Activated naive CD8-positive, alpha-beta T cell treated with anti-CD3 and anti-CD28 coated beads, Interleukin-2, amount 10 ng/mL, durations not matched to agents 7 days and 5 days (primary cell): ENCODE measurements at places on chromosomes 4 and X. TPM values are rescaled to one million over a fixed set of nuclear protein-coding genes. Genes with fewer than 3 reads are reported as not detected.

DNA sequence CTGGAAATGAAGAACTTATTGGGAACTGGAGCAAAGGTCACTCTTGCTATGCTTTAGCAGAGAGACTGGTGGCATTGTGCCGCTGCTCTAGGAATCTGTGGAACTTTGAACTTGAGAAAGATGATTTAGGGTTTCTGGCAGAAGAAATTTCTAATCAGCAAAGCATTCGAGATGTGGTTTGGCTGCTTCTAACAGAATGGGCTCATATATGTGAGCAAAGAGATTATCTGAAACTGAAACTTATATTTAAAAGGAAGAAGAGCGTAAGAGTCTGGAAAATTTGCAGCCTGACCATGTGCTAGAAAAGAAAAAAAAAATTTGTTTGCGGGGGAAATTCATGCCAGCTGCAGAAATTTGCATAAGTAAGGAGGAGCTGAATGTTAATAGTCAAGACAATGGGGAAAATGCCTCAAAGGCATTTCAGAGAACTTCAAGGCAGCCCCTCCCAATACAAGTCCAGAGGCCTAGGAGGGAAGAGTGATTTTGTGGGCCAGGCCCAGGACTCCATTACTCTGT is 35.9 kb upstream of the PAPSS1 start:
- no peak overlapping the region for H3K4me3 ChIP-seq
- H3K4me1 ChIP-seq = no peaks in the 10 kb centered on the region
- DNase-seq = no peak
- H3K27me3 ChIP-seq = peaks cover 26% of the 10 kb centered on the region
- no peaks in the 10 kb centered on the region for H3K36me3 ChIP-seq

DNA sequence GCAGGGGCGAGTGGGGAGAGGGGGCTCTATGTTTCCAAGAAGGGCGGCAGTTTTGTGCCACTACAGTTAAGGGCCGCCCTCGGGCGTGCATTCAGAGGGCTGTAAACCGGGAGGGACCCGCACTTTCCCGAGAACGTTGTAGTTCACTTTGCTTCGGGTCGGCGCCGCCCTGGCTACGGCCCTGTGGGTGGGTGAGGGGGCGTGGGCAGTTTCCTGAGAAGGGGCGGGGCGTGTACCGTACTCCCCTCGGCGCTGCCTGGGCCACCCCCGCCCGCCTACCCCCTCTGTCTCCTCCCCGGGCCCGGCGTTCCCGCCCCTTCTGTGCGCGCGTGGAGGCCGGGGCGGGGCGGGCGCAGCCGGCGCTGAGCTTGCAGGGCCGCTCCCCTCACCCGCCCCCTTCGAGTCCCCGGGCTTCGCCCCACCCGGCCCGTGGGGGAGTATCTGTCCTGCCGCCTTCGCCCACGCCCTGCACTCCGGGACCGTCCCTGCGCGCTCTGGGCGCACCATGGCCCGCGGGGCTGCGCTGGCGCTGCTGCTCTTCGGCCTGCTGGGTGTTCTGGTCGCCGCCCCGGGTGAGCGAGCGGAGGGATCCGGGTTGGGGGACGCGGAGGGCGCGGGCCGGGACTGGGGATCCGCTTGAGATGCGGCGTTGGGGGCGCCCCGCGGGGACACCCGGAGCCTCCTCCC is at the start of gene CD99:
TSS of gene CD99 (plus strand) at position 440 of the 687 bp plus-strand sequence. CDS start at position 506, 66 bp downstream.
- peak within 1 kb of the TSS; percentile 95 for H3K4me3 ChIP-seq
- no peaks in the 10 kb centered on the region for H3K27me3 ChIP-seq
- DNase-seq = peak; percentile 95

DNA sequence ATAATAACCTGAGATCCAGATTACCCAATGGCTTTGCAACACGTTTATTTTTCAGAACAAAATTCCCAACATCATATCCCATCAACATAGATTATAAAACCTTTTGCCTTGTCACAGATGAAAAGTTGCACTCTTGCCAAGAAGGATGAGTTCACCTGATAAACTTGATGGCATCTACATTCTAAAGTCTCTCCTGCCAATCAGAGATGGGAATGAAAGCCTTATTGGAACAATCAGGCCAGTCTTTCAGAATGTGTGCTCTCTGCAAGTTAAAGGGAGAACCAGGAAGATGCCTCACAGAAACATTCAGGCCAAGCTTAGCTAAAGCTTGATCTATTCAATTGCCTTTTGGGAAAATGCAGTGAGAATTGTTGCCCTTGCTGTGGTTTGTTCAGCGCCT is 1.3 kb downstream of the LPAR4 start:
- no peak for DNase-seq
- H3K27me3 ChIP-seq = no peaks in the 10 kb centered on the region
- no peaks in the 10 kb centered on the region for H3K4me1 ChIP-seq

- H3K27me3 ChIP-seq = no peaks in the 10 kb centered on the region
- no peak for DNase-seq
- H3K4me3 ChIP-seq = no peak overlapping the region
- no peaks in the 10 kb centered on the region for H3K4me1 ChIP-seq
- no peaks in the 10 kb centered on the region for H3K36me3 ChIP-seq
Observed at GRCh38 chr4:44988011-44988410, 261.7 kb upstream of the GNPDA2 start.

GRCh38 chr4:89898304-89898716 is 3.7 kb downstream of the MMRN1 start:
- no peak for DNase-seq
- H3K4me1 ChIP-seq = peaks cover 15% of the 10 kb centered on the region
- no peak overlapping the region for H3K27ac ChIP-seq
- H3K27me3 ChIP-seq = no peaks in the 10 kb centered on the region
- no peaks in the 10 kb centered on the region for H3K36me3 ChIP-seq

DNA sequence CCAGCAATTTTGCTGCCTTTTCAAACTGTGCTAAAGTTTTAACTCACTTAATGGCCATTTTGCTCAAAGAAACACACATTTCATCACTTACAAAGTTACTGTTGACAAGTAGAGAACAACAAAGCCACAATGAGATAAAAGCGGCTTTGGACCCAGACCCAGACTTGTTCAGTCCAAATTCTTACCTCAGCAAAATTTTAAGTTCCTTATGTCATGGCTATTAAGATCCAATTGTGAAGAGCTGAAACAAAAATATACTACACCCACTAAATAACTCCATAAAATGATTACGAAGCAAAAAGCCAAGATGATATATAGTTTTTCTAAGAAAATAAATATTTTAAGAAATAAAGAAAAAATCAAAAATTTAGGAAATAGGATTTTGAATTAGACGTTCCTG is 137.0 kb upstream of the INPP4B start:
- no peaks in the 10 kb centered on the region for H3K4me1 ChIP-seq
- no peak overlapping the region for H3K27ac ChIP-seq
- H3K4me3 ChIP-seq = no peak overlapping the region

GRCh38 chr4:177064729-177065394 is 244.8 kb upstream of the NEIL3 start:
- no peaks in the 10 kb centered on the region for H3K4me1 ChIP-seq
- H3K27ac ChIP-seq = no peak overlapping the region
- H3K4me3 ChIP-seq = no peak overlapping the region
- DNase-seq = no peak
- no peaks in the 10 kb centered on the region for H3K36me3 ChIP-seq
- H3K27me3 ChIP-seq = no peaks in the 10 kb centered on the region

- no peak overlapping the region for H3K27ac ChIP-seq
- no peaks in the 10 kb centered on the region for H3K36me3 ChIP-seq
- H3K4me3 ChIP-seq = no peak overlapping the region
- no peak for DNase-seq
- H3K27me3 ChIP-seq = no peaks in the 10 kb centered on the region
Observed at GRCh38 chrX:129230168-129230567, 293.1 kb downstream of the SMARCA1 start.

GRCh38 chr4:143234153-143234552 is 49.4 kb downstream of the USP38 start:
- H3K27ac ChIP-seq = no peak overlapping the region
- H3K27me3 ChIP-seq = peaks cover 5% of the 10 kb centered on the region
- H3K36me3 ChIP-seq = no peaks in the 10 kb centered on the region
- H3K4me1 ChIP-seq = no peaks in the 10 kb centered on the region
- no peak for DNase-seq

- H3K36me3 ChIP-seq = no peaks in the 10 kb centered on the region
- H3K4me1 ChIP-seq = no peaks in the 10 kb centered on the region
- H3K27me3 ChIP-seq = no peaks in the 10 kb centered on the region
- no peak overlapping the region for H3K27ac ChIP-seq
Observed at GRCh38 chrX:118373538-118373937, 27.6 kb downstream of the WDR44 start.

- DNase-seq = no peak
- no peaks in the 10 kb centered on the region for H3K36me3 ChIP-seq
- H3K4me3 ChIP-seq = no peak overlapping the region
- H3K27ac ChIP-seq = no peak overlapping the region
- no peaks in the 10 kb centered on the region for H3K4me1 ChIP-seq
- H3K27me3 ChIP-seq = no peaks in the 10 kb centered on the region
Observed at GRCh38 chr4:93407493-93408275, 420.9 kb upstream of the ATOH1 start.

DNA sequence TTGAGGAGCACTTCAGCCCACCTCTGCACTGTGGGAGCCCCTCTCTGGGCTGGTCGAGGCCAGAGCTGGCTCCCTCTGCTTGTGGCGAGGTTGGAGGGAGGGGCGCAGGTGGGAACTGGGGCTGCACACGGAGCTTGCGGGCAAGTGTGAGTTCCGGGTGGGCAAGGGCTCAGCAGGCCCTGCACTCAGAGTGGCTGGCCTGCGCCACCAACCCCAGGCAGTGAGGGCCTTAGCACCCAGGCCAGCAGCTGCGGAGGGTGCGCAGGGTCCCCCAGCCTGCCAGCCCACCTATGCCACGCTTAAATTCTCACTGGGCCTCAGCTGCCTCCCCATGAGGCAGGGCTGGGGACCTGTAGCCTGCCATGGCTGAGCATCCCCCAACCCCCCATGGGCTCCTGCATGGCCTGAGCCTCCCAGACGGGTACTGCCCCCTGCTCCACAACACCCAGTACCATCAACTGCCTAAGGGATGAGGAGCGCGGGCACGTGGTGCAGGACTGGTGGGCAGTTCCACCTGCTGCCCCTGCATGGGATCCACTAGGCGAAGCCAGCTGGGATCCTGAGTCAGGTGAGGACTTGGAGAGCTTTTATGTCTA is 110.9 kb downstream of the SLC39A8 start:
- H3K27me3 ChIP-seq = no peaks in the 10 kb centered on the region
- H3K27ac ChIP-seq = no peak overlapping the region
- DNase-seq = no peak
- no peaks in the 10 kb centered on the region for H3K4me1 ChIP-seq
- no peak overlapping the region for H3K4me3 ChIP-seq

- DNase-seq = no peak
- H3K4me1 ChIP-seq = no peaks in the 10 kb centered on the region
- no peaks in the 10 kb centered on the region for H3K36me3 ChIP-seq
- no peak overlapping the region for H3K4me3 ChIP-seq
- H3K27ac ChIP-seq = no peak overlapping the region
Observed at GRCh38 chrX:34140816-34141215, 8.7 kb upstream of the FAM47A start.

GRCh38 chrX:6291444-6291843 is 62.8 kb upstream of the NLGN4X start:
- H3K4me1 ChIP-seq = no peaks in the 10 kb centered on the region
- no peak for DNase-seq
- no peak overlapping the region for H3K4me3 ChIP-seq
- no peaks in the 10 kb centered on the region for H3K36me3 ChIP-seq
- no peaks in the 10 kb centered on the region for H3K27me3 ChIP-seq

DNA sequence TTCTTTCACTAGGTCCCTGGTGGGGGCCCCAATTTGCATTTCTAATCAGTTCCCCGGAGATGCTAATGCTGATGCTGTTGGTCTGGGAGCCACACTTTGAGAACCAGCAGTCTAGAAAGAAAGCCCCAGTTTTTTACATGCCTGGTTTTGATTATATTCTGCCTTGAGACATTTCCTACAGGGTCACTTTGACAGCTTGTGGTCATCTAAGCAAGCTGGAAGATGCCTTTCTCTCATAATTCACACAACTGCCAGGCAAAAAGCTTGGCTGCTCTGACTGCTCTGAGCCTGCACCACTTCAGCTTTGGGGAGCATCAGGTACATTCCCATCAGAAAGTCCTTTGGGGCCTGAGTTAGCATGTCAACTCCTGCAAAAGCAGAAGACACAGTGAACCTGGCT is 5.9 kb upstream of the PLAC1 start:
- no peak overlapping the region for H3K4me3 ChIP-seq
- no peak for DNase-seq
- H3K36me3 ChIP-seq = no peaks in the 10 kb centered on the region
- H3K27ac ChIP-seq = no peak overlapping the region
- peaks cover 10% of the 10 kb centered on the region for H3K27me3 ChIP-seq

GRCh38 chr4:153684182-153684970 is at the start of gene TLR2:
Gene TLR2, plus strand, starts transcription at chr4:153684280. Its CDS starts 18,628 bp downstream, at chr4:153702908.
- DNase-seq = peak; percentile 68
- peaks cover 7% of the 10 kb centered on the region for H3K4me1 ChIP-seq
- H3K27me3 ChIP-seq = peaks cover 37% of the 10 kb centered on the region
- H3K4me3 ChIP-seq = peak within 1 kb of the TSS; percentile 69
- H3K36me3 ChIP-seq = no peaks in the 10 kb centered on the region

DNA sequence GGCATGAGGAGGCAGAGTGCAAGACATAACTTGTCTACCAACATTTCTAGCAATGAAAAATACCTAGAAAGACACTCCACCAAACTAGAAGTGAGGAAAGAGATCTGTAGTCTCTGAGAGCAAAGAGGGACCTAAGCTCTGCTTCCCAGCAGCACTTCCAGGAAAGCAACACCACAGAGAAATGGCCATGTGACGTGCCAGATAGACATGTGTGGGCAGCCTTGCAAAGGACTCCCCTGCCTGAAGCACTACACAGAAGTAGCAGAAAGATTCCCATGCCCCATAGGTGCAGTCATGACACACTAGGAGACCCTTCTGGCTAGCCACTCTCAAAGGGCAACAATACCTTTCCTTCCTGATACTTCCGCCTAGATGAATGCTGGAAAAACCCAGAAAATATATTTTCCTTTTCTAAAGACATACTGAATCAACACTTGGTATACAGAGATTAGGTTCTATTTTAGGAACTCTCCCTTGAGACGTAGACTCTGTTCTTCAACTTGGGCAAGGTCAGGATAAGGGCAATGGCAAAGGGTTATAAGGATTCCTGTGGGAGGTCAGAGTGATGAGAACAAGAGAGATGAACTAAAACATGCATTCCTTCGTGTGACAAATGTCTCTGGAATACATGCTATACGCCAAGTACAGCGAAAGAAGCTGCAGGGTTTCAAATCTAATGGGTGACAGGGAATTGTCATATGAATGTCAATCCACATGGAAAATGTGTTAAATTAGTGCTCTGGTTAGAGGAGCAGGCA is 187.5 kb upstream of the ETNPPL start:
- H3K4me1 ChIP-seq = peaks cover 8% of the 10 kb centered on the region
- H3K4me3 ChIP-seq = no peak overlapping the region
- H3K27ac ChIP-seq = no peak overlapping the region
- no peaks in the 10 kb centered on the region for H3K36me3 ChIP-seq
- peaks cover 7% of the 10 kb centered on the region for H3K27me3 ChIP-seq
- no peak for DNase-seq

The PLXNA3 gene
- 62.5 TPM for total RNA-seq

The SLC4A4 gene
- 3.1 TPM for total RNA-seq

The MAGEB10 gene
- not detected for total RNA-seq

The GAGE2A gene
- not detected for total RNA-seq

The MAP3K15 gene
- total RNA-seq = 0.43 TPM

The CLGN gene
- total RNA-seq = not detected

The PLA2G12A gene
- 16.4 TPM for total RNA-seq
